ENCODE measurements at places on chromosomes 11 and 22. TPM values are rescaled to one million over a fixed set of nuclear protein-coding genes. Genes with fewer than 3 reads are reported as not detected.

The VPREB1 gene
- total RNA-seq, result not detected

The SAMM50 gene
- total RNA-seq, result 60.5 TPM

The DCDC1 gene
- total RNA-seq, result not detected

The CREB3L1 gene
- total RNA-seq, result 0.17 TPM

The CCDC81 gene
- 0.75 TPM for total RNA-seq

The APLNR gene
- not detected for total RNA-seq

The CRYAB gene
- total RNA-seq, result not detected

The SAA4 gene
- not detected for total RNA-seq

The STK33 gene
- 0.57 TPM for total RNA-seq

The NXPE1 gene
- total RNA-seq, result not detected

The TCN2 gene
- 0.35 TPM for total RNA-seq

The ACCS gene
- 19.7 TPM for total RNA-seq

The ABTB2 gene
- total RNA-seq, result 14.1 TPM

The BARX2 gene
- 4.7 TPM for total RNA-seq

The SFI1 gene
- 352 TPM for total RNA-seq

The PATE2 gene
- total RNA-seq, result not detected

The UPK3A gene
- not detected for total RNA-seq

The FAM168A gene
- total RNA-seq, result 17.4 TPM

The SNX19 gene
- total RNA-seq, result 52.9 TPM

The IGLL1 gene
- total RNA-seq, result not detected

The RAB3IL1 gene
- 0.12 TPM for total RNA-seq

The GAB2 gene
- 16.1 TPM for total RNA-seq

The SCGB1C1 gene
- not detected for total RNA-seq

The JAML gene
- total RNA-seq, result 318 TPM

The FZD4 gene
- 0.02 TPM for total RNA-seq

The TMEM25 gene
- 14.1 TPM for total RNA-seq

The SHISAL1 gene
- not detected for total RNA-seq

The GRM5 gene
- total RNA-seq, result not detected

The OR52H1 gene
- total RNA-seq, result not detected

The CECR2 gene
- 0.14 TPM for total RNA-seq

The PNPLA5 gene
- total RNA-seq, result not detected

The STARD10 gene
- total RNA-seq, result 17.2 TPM

The CARD16 gene
- 9.0 TPM for total RNA-seq

The DDTL gene
- 5.0 TPM for total RNA-seq

The KLHL35 gene
- 1.7 TPM for total RNA-seq

The HTR3B gene
- not detected for total RNA-seq

The VSIG10L2 gene
- total RNA-seq, result not detected

The SCGB1A1 gene
- not detected for total RNA-seq

The OR2AT4 gene
- not detected for total RNA-seq

The SEPTIN3 gene
- total RNA-seq, result 5.7 TPM

The ARCN1 gene
- 147 TPM for total RNA-seq

The GPR83 gene
- not detected for total RNA-seq

The OR8D4 gene
- not detected for total RNA-seq

The CATSPER1 gene
- 0.30 TPM for total RNA-seq
